ENCODE measurements at places on chromosomes 2 and 18.
A peak's percentile ranks its signal among the peaks of the same experiment; 100 is the strongest.

GRCh38 chr2:217418090-217418489, 558.2 kb upstream of the TNP1 start:
- DNase-seq = no peak

DNA sequence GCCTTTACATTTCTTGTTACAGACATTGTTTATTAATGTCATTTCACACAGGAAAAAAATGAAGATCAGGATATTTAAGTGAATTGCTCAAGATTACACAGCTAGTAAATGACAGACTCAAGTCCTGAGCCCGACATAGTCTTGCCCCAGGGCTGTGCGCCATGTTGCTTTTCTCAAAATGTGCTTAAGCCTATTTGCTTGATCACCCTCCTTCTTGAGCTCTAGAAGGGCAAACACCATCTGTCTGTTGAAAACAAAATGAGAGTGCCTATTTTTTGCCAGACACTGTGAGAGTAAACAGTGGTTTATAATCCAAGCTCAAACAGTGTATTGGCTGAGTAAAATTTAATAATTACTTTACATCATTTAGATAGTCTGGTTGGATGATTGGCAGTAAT, 34.8 kb upstream of the HNMT start:
- DNase-seq = peak; percentile 11

DNA sequence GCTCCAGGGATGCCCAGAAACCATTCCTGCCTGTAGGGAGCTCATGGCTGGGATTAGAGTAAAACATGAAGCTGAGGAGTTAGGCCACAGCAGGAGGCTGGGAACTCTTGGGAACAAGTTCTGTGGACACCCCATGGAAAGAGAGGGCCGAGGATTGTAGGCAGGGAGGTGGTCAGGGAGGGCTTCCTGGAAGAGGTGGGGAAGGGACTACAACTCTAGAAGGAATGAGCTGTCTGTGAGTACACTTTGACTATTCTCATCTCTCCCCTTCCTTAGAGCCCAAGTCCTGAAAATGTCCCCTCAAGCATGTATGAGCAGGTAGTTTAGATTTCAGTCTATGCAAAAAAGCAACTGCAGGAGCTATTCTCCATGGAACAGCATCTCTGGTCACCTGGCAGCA, 139.9 kb upstream of the GLI2 start:
- no peak for DNase-seq

DNA sequence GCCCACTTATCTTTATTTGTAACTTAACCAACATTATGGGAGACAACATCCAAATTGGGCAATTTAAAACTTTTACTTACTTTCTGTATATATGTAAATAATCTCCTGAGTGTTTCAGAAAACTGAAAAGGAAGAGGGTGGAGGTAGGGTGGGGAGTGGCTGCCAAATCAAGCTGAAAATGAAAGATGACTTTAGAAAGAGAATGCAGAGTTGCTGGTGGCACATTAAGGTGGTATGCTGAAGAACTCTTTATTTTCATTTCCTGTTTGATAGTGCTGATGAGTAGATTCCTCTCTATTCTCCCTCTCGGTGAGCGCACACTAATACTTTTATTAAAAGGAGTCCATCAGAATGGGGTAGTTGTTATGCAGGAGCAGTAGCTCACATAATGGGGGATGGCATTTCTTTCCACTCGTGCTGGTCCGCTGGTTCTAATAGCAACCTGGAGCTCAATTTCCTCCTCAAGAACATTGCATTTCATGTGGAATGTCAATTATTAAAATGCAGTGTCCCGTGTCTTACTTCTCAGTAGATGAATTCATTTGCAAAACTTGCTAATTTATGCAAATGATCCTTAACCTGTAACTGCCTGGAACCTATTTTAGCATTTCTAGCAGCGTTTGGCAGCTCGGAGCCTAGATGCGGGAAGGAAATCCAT, 466.9 kb upstream of the HNRNPA3 start:
- no peak for DNase-seq

DNA sequence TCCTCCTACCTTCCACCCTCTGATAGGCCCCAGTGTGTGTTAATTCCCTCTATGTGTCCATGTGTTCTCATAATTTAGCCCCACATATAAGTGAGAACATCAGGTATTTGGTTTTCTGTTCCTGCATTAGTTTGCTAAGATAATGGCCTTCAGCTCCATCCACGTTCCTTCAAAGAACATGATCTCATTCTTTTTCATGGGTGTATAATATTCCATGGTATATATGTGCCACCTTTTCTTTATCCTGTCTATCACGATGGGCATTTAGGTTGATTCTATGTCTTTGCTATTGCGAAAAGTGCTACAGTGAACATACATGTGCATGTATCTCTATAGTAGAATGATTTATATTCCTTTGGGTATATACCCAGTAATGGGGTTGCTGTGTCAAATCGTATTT, 46.8 kb upstream of the PDE1A start:
- DNase-seq = no peak

- DNase-seq = no peak
Observed at GRCh38 chr18:51188024-51188701, 9.3 kb downstream of the MEX3C start.

DNA sequence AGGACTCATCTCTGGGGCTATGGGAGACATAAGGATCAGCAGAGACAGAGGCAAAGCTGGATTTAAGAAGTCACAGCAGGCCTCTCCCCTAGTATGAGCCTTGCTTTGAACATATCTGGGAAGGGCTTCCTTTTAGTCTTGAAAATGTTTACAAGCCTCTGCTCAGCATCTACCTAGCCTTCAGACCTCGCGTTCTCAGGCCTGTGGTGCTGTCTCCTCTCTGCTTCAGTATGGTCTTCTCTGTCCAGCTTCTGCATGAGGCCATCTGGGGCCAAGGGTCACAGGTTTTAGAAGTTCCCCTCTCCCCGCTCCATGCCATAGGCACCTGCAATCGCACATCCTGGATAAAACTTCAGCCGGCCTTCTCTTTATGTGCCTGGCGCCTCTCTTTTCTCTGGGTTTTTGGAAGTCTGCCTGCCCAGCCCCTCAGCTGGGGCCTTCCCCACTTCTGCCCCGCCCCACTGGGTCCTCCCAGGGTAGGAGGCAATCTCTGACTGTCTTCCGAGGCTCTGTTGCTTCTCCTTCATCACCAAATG, 7.1 kb downstream of the ACTG2 start:
- no peak for DNase-seq

DNA sequence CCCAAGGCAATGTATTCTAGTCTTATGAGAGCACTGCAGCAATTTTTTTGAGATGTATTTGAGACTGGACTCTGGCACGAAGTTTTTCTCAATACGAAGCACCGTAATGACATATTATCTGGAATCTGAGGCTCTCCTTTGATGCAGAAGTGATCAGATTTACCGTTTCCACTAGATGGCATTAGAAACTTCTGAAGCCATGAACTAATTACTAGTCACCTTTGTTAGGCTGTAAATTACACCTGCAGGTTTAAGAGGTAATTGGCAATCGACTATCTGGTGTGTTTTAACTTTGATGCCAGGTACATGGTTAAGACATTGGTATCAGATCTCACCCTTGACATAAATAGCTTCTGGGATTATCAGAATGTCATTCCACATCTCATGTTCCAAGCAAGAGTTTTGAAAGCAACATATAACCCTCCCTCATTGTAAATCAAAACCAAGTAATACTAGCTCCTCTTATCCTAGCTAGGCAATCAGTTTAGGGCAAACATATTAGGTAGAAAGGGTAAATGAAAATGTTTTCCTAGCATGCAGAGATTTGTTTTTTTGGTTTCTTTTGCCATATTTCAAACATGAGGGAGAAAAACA, 254.6 kb upstream of the SPRED2 start:
- DNase-seq = no peak

- no peak for DNase-seq
Observed at GRCh38 chr18:59376351-59376935, 17.4 kb upstream of the LMAN1 start.

DNA sequence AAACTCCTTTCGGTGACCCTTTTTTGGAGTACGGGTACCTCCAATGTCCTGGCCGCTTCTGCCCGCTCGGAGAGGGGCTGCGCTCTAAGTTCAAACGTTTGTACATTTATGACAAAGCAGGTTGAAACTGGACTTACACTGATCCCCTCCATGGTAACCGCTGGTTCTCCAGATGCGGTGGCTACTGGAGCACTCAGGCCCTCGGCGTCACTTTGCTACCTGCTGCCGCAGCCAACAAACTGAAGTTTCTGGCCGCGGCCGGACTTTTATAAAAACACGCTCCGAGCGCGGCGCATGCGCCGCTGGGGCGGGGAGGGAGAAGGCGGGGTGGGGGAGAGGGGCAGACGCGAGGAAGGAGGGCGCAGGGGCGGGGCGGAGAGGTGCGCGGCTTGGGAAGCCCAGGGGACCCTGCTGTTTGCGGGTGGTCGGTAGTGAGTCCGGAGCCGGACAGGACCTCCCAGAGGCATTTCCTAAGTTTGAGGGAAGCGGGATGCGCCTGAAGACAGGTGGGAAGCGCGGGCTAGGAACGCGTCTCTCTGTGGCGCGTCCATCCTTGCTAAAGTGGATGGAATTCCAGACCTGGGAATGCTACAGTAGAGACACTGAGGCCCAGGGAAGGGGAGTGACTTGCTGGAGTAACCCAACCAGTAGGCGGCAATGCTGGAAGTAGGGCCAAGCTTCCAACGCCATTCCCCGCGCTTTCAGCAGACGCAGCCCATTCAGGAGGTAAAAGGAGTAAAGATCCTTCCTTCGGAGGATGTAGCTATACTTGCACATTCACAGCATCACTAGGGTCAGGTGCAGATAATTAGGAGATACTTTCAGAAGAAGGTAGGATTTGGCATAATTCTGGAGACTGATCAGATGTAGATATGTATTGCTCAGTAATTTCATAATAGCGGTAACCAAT, at the start of gene CXCR4:
Gene CXCR4, minus strand, starts transcription at position 241 of the 910 bp plus-strand sequence. Its CDS starts 89 bp downstream, at position 152.
- DNase-seq = peak; percentile 78

All from NCI-H1092 (cell line).